ENCODE measurements at places on chromosomes 5 and 9.

GRCh38 chr9:84374516-84374915, 34.0 kb upstream of the SLC28A3 start:
- DNase-seq = no peak

- DNase-seq = peak; percentile 57
These were observed 738.6 kb upstream of the ZNF608 start for GRCh38 chr5:125484742-125485641.

GRCh38 chr9:89628601-89629000, 23.8 kb downstream of the GADD45G start:
- no peak for DNase-seq

DNA sequence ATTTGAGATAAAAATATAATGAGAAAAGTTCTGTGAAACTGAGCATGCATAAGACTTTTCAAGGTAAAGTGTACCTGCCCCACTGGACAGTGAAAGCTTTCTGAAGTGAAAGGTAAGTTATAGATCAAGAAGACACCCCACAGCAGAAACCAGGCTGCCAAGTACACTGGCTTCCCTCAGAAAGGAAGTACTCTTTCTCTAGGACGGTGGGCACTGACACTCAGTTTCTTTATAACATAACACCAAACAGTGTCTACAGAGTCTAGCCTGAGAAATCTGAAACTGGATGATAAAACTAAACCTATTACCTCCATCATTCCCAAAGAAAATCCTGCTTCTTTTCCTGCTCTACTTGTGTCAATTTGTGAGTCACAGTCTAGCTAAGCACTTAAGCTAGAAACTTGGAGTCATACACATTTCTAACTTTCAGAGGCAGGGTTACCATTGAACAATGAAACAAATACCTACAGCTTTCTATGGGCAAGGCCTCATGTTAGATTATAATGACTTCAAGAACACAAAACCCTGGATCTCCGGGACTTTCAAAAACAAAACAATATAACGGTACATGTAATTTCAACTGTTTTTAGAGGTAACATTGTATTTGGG, 136.7 kb downstream of the CPLANE1 start:
- DNase-seq = no peak

- no peak for DNase-seq
These were observed 120.2 kb downstream of the CARTPT start for GRCh38 chr5:71839096-71839884.

GRCh38 chr5:53994148-53994547, 316.2 kb downstream of the ARL15 start:
- no peak for DNase-seq

DNA sequence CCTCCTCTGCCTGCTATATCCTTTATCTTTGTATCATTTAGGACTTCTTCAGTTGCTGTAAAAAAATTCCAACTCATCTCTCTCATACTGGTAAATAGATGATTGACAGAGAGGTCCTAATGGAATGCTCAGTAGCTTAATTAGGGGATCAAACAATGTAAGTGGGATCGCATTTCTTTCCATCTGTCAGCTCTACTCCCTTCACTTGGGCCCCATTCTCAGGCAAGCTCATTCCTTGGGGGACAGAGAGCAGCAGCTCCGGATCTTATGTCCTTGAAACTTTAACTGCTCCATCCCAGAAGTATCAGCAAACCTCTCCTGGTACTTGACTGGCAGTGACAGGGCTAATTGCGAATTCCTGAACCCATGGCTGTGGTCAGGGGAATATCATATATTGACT, 146.7 kb downstream of the YTHDC2 start:
- DNase-seq = no peak

DNA sequence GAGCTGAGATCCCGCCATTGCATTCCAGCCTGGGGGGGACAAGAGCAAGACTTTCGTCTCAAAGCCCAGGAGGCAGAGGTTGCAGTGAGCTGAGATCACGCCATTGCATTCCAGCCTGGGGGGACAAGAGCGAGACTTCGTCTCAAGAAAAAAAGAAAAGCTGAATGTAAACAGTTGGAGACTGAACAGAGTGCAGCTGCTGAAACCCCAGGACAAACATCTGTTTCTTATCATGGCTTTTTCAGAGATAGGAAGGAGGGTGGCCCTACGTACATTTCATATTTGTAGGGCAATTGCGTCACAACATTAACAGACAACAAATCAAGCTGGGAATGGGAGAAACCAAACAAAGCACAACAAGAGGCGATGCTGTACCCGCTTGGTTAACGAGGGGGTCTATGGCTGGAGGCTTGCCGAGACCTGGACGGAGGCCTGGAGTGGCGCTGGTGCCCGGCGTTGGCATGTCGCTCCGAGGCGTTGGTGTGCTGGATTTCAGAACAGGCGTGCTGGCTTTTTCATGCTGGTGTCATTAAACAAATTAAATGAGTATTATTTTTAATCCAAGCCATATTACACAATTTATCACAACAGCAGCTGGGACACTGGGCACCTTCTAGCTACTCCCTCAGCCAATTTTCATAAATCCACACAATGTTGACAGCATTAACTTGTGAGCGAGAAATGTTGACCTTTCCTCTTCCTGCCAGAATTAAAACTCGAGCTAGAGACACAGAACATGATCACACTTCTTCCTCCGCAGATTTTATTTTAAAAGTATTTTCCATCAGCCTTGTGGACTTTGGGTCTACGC, 76.1 kb downstream of the TLE1 start:
- no peak for DNase-seq

GRCh38 chr5:158051036-158051435, 192.1 kb upstream of the CLINT1 start:
- DNase-seq = no peak

GRCh38 chr9:13478160-13478559, 198.7 kb upstream of the MPDZ start:
- DNase-seq = no peak
